ENCODE measurements at places on chromosomes 3 and 15.

DNA sequence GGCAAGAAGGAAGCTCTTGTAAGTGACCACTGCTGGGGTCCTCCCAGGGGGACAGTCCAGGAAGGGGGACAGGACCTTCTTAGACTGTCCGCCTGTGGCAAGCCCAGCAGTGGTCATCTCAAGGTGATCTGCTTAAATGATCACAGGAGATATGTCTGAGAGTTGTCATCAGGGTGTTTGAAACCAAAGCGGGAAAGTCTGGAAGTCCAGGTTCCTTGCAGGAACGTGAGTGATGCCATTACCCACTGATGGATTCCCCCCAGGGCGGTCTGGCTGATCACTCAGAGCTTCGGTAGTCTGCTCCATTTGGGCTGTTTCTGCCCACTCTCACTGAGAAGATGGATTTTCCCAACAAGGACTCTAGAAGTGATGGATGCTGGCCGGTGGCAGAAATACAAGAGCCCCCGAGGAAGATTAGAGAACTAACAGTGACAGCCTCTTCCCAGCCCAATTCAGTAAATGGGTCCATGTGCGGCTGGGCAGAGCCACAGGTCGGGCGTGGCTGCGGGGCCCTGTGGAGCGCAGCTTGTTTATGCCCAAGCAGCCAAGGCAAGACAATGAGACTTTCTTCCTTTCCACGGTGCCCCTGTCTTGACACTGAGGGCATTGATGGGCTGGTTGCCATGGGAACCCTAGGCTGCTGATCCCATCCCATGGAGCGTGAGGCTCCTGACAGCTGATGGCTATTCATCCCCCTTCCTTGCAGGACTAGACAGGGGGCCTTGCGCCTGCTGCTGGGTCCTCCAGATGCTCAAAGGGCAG, 9.5 kb downstream of the PCSK6 start:
- DNase-seq, result no peak

- no peak for DNase-seq
Measured at GRCh38 chr3:131216801-131217200, 164.8 kb upstream of the NUDT16 start.

GRCh38 chr3:61740494-61740893, 179.1 kb downstream of the PTPRG start:
- no peak for DNase-seq

- no peak for DNase-seq
Measured at GRCh38 chr3:37111199-37111598, 63.2 kb downstream of the LRRFIP2 start.

GRCh38 chr15:89963301-89964231, 37.6 kb upstream of the ZNF710 start:
- DNase-seq, result no peak

GRCh38 chr3:71360180-71360579, 223.3 kb downstream of the FOXP1 start:
- no peak for DNase-seq

DNA sequence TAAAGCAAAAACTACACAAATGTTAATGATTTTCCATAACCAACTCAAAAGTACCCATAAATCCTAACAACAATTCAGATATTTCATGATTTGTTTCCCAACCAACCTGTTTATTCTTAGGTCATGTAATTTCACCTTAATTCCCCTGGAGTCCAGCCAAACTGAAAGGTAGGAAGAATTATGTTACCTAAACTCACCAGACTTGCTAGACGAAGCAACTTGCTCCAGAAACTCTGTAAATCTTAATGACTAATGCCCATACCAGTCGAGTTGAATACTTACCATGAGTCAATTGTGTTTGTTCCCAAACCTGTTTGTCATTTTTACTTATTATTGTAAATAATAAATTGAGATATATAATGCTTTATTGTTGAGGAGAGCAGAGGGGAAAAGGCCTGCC, 1030.0 kb downstream of the TBL1XR1 start:
- DNase-seq, result no peak

DNA sequence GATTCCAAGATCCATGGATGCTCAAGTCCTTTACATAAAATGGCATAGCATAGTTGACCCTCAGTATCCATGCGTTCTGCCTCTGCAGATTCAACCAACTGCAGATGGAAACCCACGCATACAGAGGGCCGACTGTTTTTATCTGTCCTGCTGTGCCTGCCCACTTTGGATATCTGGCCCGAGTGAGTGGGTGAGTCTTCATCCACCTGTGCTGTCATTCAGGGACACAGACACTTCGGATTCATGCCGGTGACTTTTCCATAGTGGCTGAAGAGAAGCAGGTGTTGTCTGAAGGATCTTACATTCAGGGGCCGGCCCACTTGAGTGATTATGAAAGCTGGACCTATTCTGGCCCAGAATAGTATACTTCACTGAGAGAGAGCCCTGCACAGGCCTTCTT, 85.1 kb downstream of the RYR3 start:
- no peak for DNase-seq

- DNase-seq, result no peak
Measured at GRCh38 chr3:114933407-114933806, 213.7 kb downstream of the ZBTB20 start.

DNA sequence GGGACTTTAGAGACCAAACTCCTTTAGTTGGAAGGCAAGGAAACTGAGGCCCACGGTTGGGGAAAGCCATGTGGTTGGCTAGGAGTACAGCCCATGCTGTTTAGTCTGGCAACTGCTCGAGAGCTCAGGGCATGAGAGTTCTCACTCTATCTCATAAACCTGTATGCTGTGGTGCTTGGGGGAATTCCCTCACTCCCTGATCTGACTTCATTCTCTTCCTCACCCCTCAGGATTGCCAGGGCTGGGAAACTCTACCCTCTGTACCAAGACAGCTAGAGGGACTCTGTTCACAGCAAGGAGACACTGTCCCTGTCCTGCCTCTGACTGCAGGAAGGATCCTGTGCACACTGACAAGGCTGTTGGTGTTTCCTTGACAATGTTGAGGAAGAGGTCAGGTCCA, 230.2 kb downstream of the ZNF621 start:
- DNase-seq, result no peak

GRCh38 chr3:39990532-39990931, 181.1 kb downstream of the MYRIP start:
- peak; percentile 22 for DNase-seq

DNA sequence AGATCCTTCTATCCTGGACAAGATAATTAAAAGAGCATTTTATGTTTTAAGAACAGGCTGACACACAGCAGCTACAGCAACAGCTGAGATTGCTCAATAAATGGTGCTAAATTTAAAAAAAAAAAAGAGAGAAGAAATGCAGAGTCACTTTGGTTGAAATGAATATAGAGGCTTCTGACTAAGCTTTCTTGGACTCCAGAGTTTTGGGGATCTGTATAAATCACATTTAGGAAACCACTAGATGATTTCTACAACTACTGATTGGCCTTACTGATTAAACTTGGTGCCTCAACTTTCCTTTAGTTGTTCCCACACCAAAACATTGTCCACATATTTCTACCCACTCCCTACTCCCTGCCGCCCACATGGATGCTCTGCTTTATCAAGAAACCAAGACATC, 132.9 kb upstream of the ZBTB20 start:
- DNase-seq, result no peak

- no peak for DNase-seq
Measured at GRCh38 chr3:11655196-11655928, 11.6 kb upstream of the VGLL4 start.

DNA sequence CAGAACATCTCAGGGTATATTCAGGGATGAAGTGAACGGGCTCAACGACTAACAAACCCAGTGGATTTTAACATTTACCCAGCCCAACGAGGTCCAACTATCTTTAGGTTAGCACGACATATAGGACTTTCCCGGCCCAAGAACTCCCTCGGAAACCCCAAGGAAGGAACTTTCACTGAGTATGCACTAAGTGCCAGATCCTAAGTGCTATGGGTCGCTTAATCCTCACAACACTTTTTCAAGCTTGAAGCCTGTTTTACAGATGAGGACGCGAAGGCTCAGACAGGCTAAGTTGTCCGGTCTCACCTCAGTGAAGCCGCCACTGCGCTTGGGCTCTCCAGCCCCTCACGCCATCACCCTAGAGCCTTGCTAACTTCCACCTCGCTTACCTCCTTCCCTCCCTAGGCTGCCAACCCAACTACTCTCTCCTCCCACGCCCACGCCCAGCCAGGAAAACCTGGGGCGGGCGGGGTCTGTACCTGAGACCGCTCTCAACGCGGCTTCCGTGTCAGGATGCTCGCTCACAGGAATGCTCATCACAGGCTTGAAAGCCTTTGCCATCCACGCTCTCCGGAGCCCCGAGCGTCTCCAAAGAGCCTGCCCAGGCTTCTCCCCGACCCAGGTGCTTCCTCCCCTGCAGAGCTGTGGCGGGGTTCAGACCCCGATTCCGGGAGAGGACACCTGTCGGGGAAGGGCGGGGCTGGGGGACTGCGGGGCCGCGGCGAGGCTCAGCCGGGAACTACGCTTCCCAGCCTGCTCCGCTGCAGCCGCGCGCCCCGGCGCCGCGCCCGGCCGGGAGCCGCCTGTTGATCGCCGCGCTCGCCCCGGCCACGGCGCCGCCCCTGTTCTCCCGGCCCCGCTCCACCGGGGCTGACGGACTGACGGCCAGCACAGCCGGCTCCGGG, at the start of gene TMOD2:
TSS of gene TMOD2 (plus strand) at position 806 of the 905 bp plus-strand sequence. CDS start 14,845 bp downstream, outside the sequence.
- DNase-seq, result peak; percentile 62

GRCh38 chr15:41919954-41920538, 26.2 kb upstream of the SPTBN5 start:
- DNase-seq, result no peak

GRCh38 chr3:100425316-100425715, 24.0 kb downstream of the LNP1 start:
- DNase-seq, result no peak

GRCh38 chr3:154967090-154967489, 113.0 kb upstream of the MME start:
- no peak for DNase-seq

DNA sequence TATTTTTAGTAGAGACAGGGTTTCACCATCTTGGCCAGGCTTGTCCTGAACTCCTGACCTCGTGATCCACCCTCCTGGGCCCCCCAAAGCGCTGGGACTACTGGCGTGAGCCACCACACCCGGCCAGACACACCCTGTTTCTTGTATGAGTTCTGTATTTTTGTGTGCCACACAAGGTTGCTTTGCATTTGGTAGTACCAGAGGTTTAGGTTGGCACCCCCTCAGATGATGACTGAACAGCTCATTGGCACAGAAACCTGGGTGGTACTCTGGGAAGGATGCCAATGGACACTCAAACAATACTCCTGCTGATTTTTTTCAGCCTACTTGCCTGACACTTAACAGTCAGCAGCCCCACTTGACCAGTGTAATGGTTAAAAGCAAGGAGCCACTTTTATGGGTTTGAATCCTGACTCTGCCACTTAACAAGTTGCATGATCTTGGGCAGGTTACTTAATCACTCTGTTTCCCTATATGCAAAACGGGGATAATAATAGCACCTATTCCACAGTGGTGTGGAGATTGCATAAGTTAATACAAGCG, 39.2 kb upstream of the BCL2A1 start:
- no peak for DNase-seq

DNA sequence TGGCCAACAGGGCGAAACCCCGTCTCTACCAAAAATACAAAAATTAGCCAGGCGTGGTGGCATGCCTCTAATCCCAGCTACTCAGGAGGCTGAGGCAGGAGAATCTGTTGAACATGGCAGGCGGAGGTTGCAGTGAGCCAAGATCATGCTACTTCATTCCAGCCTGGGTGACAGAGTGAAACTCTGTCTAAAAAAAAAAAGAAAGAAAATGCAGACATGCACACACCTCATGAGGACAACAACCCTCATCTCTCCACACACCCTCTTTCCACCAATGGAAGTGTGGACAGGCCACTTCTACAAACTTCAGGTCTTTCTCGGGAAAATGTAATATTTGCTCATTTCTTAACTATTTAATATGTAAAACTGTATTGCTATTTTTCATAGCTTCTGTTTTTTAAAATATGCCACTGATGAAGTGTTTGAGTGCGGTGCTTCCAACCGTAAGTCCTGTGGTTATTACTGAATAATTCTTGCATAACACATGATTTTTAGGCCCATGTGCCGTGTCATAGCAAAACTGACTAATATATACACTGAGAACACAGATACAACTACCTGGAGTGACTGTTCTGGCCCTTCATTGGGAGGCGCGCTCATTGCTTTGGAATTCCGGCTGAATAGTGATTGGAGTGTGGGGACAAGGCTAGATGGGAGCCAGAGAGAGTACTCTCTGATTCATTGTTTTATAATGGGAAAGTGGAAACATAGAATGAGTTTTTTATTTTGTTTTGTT, 23.1 kb downstream of the LRRC31 start:
- DNase-seq, result no peak
